ENCODE measurements at places on chromosomes 11 and 22.

DNA sequence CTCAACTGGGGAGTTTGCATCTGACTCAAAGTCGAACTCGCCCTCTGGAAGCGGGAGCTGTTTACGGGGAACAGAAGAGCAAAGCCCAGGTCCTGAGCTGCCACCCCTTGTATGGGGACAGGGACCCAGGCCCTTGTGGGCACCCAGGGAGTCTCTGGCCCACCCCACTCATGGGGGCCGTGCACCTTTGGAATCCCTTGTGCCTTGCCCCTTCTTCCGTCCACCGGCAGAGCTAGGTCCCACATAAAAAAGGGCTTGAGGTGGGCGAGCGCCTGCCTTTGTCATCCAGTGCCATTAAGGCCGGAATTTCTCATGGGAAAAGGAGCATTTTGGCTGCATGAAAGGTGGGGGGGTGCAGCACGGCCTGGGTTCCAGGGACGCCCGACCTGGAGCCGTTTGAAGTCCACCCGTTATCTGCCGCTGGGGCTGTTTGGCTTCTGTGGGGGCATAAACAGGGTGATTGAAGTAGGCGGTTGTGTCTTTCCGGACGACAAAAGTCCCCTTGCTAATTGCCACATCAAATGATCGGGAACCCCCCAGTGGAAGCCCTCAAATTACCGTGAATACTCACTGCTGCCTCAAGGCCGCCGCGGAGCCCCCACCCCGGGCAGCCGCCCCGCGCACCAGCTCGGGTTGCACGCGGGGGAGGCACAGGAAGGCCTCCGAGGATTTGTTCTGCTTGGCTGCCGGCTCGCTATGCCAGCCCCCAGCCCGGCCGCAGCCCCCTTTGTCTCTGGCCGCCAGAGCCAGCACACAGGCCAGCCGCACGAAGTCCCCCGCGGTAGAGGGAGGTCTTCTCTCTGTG is 49.0 kb upstream of the FGF3 start:
- DNase-seq, result peak; percentile 79

DNA sequence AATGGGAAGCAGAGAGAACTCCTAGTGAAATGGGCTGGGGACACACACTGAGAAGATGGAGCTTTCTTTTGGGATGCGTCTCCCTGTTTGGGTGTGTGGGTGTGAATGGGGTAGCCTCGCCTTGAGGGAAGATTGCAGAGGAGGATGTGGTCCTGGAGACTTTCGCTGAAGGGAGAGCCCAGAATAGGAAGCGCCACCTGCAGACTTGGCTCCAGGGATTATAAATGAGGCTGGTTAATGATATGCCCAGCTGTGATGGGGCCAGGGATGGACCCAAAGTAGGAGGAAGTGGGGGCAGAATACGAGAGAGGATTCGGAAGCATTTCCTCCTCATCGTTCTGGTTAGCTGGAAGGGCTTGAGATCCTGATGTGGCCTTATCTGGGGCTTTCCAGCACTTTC is 13.7 kb downstream of the RELT start:
- DNase-seq, result no peak

- peak; percentile 32 for DNase-seq
These were observed 7.2 kb downstream of the ATG16L2 start for GRCh38 chr11:72821221-72821919.

- no peak for DNase-seq
These were observed 25.4 kb downstream of the NEAT1 start for GRCh38 chr11:65448074-65448417.

DNA sequence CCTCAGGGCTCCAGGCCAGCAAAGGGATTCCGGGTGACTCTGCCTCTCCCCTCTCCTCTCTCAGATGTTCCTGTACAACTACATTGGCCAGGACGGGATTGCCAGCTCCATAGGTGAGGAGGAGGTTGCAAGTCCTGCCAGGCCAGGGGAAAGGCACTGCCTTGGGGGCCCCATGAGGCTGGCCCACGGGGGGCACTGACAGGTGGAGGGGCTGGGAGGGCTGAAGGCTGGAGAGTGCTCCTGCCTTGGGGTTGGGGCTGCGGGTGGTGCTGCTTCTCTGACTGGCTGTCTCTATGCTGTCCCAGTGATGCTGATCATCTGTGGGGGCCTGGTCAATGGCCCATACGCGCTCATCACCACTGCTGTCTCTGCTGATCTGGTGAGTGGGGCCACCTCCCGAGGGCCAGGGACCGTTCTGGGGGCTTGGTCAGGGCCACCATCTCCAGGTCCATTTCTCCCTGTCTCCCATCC is 21.7 kb downstream of the SLC37A2 start:
- no peak for DNase-seq

DNA sequence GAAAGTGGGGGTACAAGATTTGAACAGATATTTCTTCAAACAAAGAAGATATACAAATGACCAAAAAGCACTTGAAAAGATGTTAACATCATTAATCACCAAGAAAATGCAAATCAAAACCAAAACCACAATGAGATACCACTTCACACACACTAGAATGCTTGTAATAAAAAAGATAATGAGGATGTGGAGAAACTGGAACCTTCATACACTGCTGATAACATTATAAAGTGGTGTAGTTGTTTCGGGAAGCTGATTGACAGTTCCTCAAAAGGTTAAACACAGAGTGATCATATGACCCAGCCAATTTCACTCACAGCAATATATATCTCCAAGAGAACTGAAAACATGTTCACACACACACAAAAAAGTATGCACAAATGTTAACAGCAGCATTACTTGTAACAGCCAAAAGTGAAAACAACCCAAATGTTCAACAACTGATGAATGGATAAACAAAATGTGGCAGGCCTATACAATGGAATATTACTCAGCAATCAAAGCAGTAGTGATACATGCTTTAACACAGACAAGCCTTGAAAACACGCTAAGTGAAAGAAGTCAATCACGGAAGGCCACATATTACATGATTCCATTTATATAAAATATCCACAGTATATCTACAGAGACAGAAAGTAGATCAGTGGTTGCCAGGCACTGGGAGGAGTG is 15.1 kb downstream of the PITPNB start:
- no peak for DNase-seq
